Activated naive CD8-positive, alpha-beta T cell treated with anti-CD3 and anti-CD28 coated beads, Interleukin-2, amount 10 ng/mL, durations not matched to agents 7 days and 5 days (primary cell): ENCODE measurements at places on chromosomes 12 and 14. TPM values are rescaled to one million over a fixed set of nuclear protein-coding genes. Genes with fewer than 3 reads are reported as not detected.

The PTGER2 gene
- total RNA-seq = 119 TPM

The TBC1D30 gene
- total RNA-seq = 0.17 TPM

The HCAR1 gene
- 0.08 TPM for total RNA-seq

The ADAM20 gene
- total RNA-seq = 0.67 TPM

The NOS1 gene
- total RNA-seq = not detected

The MAGOHB gene
- 40.0 TPM for total RNA-seq

The GPD1 gene
- total RNA-seq = 0.33 TPM

The GRIP1 gene
- 1.8 TPM for total RNA-seq

The CACNA1C gene
- 0.11 TPM for total RNA-seq

The C1S gene
- total RNA-seq = 1.3 TPM

The SLC25A47 gene
- not detected for total RNA-seq

The B3GNT4 gene
- 1.6 TPM for total RNA-seq
